ENCODE measurements at places on chromosomes 1 and 21.

- no peak for DNase-seq
Observed at GRCh38 chr1:243917177-243917862, 67.3 kb upstream of the AKT3 start.

DNA sequence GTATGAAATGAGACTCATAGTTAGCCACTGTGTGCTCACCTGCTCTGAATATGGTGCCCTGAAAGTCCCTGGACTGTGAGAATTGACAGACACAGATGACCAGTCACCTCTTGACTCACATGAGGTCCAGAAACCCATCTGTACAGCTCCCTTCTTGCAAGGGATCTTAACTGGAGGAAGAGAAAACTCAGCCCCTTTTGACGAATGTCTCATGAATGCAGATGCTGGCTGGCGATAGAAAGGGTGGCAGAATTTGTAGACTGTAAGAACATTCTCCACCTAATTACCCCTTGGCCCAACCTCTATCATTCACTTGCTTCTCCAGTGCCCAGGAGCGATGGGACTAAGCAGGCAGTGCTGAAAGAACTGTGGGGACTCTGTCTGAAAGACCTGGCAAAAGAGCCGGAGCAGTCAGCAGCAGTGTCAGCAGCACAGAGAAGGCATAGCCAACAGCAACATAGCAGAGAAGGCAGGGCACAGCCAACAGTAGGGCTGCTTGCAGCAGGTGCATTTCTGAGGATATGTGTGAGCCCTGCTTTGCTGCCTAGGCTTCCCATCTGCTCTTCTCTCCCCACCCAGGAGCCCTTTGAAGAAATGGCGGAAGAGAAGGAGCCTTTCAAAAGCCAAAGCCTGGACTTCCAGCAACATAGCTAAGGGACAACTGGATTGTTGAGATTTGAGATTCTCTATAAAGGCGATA is 25.8 kb upstream of the IFNGR2 start:
- no peak for DNase-seq

DNA sequence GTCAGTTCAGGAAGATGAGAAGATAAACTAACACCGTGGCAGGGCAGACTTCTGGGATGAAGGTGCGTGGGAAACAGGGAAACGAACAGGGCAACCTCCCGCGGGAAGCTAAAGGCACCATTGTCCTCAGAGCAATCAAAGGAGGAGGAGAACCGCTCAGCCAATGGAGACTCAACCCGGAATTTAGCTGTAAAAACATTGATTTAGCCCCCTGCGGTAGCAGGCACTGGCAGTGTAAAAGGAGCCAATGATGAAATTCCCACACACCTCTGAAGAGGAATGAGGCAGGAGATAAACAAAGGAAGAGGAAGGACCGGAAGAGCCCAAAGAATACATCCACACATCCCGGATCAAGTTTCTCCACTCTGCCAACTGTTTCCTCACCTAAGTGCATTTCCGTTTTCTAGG is 19.5 kb downstream of the HLCS start:
- no peak for DNase-seq

- no peak for DNase-seq
Observed at GRCh38 chr21:46568562-46568961, 36.3 kb downstream of the S100B start.

DNA sequence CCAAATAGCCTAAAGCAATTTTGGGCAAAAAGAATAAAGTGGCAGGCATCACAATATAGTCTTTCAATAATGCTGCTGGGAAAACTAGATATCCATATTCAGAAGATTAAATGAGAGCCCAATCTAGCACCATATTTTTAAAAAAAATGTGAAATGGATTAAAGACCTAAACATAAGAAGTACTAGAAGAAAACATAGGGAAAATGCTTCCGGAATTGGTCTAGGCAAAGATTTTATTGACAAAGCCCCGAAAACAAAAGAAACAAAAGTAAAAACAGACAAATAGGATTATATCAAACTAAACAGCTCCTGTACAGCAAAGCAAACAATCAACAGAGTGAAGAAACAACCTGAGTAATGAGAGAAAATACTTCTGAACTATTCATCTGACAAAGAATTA is 48.6 kb upstream of the KCNK1 start:
- no peak for DNase-seq

- no peak for DNase-seq
Observed at GRCh38 chr1:26224606-26225005, 9.4 kb upstream of the CEP85 start.

GRCh38 chr1:220370041-220370700 is 97.9 kb upstream of the RAB3GAP2 start:
- no peak for DNase-seq

DNA sequence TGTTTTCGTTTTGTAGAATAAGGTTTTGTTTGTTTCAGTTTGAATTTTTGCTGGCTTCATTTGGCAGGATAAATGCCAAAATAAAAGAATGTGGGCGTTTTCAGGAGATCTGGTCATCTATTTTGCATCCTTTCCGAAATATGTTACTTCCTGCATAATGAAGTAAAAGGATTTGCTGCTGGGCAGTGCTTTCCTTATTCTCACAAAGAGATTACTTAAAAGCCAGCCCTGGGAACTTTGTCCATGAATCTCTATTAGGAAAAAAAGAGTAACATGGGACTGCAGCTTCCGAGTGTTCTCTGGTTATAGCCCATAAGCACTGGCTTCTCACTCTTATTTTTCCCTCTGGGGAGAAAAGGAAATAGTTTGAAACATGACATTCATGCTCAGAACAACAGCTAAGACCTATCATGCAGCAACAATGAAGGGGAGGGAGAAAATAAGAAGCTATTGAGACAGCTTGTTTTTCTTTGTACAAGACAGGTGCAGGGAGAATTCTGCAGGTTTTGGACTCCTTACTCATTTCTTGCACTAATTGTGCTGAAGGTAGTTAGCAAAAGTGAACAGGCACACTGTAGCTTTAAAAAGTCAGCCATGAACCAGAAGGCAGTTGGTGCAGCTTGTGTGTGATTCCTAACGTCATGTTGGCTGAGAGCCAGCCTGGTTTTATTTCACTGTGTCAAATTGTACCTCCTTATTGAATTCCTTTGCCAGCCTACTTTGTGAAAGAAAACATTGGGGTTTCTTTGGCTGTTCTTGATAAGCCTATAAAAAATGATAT is at the start of gene SAMD13:
SAMD13 (plus strand) TSS at position 705 of the 781 bp plus-strand sequence. CDS start 1,527 bp downstream, outside the sequence.
- DNase-seq: no peak

GRCh38 chr1:21939650-21940374 is 2.7 kb upstream of the HSPG2 start:
- no peak for DNase-seq

- DNase-seq: no peak
Observed at GRCh38 chr1:51973587-51974474, 16.7 kb downstream of the RAB3B start.

- no peak for DNase-seq
Observed at GRCh38 chr1:36089393-36090121, 865 bp downstream of the ADPRS start.

GRCh38 chr1:90831910-90832309 is 114.8 kb upstream of the BARHL2 start:
- DNase-seq: no peak

DNA sequence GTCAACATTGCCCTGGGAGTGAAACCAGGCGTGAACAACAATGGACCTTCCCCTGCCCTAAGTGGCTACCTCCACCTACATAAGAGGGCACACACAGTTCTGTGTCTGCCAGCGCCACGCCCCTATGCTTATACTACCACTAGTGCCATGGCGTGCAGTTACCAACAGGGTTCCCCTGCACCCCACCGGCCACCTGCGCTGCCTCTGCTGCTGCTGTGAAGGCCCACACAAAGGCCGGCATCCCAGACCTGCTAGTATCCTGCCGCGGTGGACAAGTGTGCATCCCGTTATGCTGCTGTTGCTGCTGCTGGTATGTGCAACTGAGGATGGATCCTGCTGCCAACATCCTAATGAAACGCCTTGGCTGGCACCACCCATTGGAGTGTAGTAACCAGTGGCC is 75.7 kb downstream of the INTS7 start:
- no peak for DNase-seq

DNA sequence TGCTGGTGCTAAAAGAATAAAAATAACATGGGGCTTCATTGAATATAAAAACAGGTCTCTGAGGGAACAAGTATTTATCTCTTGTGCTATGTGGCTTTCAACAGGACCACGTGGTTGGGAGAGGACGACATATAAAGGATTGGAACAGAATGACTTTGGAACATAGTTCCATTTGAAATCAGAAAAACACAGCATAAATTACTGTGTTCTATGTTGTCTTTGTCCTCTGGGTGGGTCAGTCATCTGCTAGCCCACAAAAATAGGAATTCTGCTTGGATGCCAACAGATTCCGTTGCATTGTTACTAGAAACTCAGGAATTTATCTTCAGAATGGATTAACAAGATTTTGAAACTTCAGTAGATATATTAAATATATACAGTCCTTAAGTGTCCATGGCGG is 5.9 kb downstream of the CEP85 start:
- no peak for DNase-seq

DNA sequence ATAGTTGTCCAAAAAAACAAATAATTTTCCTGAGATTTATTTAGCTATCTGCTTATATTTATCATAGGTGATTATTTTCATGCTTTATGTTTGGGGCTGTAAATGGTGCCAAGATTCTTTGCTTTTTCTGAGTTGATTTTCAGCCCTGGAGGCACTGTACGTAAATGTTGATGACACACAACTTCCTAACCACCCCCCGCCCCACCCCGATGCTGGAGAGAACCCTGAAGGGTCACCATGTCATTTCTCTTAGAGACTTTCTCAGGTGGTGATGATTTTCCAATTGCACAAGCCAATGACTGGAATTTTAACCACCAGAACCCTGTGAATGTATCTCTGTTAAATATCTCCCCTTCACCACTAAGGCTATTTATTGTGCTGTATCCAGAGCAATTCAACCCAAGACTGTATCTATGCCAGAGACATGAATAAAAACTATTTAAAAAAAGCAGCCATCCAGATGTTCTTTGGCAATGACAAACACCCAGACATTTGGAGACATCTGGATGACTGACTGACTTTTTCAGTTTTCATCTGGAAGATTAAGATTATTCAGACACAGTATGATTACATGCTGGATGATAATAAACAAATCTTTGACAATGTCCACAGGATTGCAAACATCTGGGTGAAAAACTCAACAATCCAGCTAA is 346.0 kb downstream of the LMX1A start:
- no peak for DNase-seq

DNA sequence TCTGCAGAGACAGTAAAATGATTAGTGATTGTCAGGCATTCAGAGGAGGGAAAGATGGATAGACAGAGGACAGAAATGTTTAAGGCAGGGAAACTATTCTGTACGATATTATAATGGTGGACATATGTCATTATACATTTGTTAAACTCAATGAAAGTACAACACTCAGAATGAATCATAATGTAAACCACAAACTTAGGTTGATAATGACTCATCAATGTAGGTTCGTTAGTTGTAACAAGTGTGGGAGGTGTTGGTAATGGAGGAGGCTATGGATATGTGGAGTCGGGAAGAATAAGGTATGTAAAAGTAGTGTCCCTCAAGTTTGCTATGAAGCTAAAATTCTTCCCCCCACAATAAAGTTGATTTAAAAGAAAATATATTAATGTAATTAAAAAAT is 455.0 kb downstream of the BRINP3 start:
- no peak for DNase-seq

DNA sequence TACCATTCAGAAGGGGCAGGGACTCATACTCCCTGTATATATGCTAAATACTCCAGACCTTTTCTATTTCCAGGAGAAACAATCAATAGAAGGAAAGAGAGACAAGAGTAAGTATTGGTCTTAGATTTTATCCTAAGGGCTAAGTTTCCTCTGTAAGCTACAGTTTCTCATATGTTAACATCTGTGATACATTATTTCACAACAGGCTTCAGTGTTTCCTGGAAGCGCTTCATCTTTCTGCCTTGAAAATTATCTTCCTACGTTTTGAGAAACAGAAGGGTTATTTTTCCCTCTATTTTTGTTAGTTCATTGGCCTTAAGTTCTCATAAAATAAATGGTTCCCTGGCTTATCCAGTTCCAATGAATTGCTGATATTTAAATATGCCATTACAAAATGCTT is 15.6 kb downstream of the FMO1 start:
- DNase-seq: no peak

DNA sequence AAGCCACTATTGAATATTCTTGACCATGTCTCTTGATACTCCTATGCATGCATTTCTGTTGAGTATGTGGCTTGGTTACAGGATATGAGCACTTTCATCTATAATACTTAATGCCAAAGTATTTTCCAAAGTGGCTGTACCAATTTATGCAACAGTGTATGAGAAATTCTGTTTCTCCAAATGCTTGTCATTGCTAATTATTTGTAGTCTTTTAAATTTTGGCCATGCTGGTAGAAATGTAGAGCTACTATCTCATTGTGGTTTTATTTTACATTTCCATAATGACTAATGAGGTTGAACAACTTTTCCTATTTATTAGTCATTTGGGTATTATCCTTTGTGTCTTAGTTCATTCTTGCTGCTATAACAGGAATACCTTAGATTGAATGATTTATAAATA is 71.4 kb upstream of the TSPAN2 start:
- DNase-seq: no peak

- DNase-seq: no peak
Observed at GRCh38 chr1:220338759-220339158, 66.5 kb upstream of the RAB3GAP2 start.

GRCh38 chr1:47024141-47024801 is 802 bp downstream of the CYP4X1 start:
- DNase-seq: no peak

- DNase-seq: no peak
Observed at GRCh38 chr1:230641346-230641745, 935 bp upstream of the COG2 start.

DNA sequence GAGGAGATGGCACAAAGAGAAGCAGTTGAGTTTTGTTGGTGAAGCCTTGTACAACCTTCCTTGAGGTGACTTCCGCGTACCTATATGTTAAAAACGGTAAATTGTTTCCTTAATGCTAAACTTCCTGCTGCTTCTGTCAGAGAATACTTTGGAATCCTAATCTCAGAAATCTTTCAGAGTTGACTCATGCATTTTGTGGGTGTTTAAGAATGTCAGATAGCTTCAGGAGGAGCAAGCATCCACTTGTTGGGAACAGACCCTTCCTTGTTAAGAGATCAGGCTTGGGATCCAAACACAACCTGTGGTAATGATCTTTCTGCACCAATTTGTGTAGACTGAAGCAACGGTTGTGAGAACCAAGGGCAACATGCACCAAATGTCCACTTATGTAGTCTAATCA is 29.5 kb downstream of the AK4 start:
- no peak for DNase-seq

DNA sequence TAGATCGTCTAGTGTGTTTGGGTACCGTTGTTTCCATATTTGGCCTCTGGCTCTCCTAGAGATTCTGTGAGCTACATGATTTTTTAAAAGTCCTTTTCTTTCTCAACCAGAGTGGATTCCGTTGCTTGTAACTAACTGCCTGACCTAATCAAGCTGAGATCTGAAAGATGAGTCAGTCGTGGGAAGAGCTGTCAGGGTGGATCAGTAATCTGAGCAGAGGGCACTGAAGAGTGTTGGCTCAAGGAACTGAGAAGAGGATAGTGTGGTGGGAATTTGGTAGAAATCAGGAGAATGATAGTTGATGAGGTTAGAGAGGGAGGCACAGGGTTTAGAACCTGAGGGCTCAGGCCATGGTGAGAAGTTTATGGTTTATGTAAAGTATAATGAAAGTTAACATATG is 52.2 kb downstream of the TRAF5 start:
- DNase-seq: no peak

All from vagina (tissue), 2 donors.